ENCODE measurements at places on chromosomes 1 and 21.
A peak's percentile ranks its signal among the peaks of the same experiment; 100 is the strongest.

DNA sequence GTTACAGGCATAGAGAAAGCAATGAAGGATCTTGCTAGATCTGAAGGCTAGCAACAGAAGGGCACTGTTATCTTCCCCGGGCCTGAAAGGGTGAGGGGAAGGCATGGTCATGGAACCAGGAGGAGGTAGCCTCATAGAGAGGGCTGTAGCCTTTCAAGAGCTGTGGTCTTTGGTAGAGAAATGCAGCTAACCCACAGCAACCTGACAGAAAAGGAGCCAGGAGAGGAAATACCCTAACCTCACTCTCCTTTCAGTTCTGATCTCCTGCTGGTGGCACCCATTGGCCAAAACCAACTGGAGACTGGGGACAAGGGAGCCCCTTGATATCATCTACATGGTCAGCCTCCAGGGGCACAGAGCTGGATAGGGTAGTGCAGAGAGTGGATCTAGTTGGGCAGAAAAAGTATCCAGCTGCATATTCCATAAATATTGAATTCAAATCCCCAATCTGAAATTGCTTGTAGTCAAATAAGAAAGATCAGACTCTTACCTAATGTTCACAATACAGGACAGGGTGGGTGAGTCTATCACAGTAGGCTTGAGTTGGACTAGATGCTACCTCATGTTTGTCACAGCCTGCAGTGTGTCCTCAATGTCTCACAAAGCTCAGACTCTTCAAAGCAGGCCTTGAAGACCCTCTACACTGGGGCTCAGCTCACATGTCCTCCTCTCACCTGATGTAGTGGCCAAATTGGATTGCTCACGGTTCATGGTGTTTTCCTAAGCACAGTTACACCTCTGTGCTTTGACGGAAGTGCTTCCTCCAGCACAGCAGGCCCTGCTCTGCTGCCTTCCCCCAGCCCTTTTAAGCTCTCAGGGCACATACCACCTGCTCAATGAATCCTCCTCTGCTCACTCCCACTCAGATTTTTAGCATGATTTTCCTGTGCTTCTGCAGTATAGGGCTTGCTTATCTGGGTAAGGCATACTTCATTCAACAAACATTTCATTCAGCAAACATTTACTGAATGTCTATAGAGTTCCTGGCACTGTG is 74.1 kb upstream of the JUN start:
- DNase-seq = no peak
- no peak overlapping the region for H3K4me3 ChIP-seq
- no peaks in the 10 kb centered on the region for H3K36me3 ChIP-seq
- H3K27ac ChIP-seq = no peak overlapping the region

- peaks cover 5% of the 10 kb centered on the region for H3K36me3 ChIP-seq
- H3K4me3 ChIP-seq = peak overlapping the region; percentile 33
- peaks cover 46% of the 10 kb centered on the region for H3K4me1 ChIP-seq
- H3K27ac ChIP-seq = peak overlapping the region; percentile 49
- no peak for DNase-seq
Observed at GRCh38 chr1:228087771-228088251, 5.3 kb downstream of the ARF1 start.

DNA sequence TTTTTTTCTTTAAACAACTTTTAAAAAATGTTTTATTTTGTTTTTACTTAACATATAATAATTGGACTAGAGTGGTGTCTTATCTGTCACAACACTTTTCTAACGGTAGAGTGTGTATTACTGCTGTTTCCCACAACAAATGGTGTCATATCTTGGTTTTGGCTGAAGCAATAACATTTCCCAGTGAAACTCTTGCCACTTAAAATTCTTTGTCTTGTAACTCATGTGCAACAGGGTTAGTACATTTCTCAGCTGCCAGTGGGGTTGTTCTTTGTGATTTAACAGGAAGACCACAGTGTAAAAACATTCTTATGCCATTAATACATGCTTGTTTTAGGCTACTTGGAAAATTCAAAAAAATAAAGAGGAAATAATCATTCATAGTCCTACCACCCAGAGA is 43.5 kb downstream of the ALPL start:
- H3K4me3 ChIP-seq = no peak overlapping the region
- no peak overlapping the region for H3K27ac ChIP-seq
- H3K4me1 ChIP-seq = no peaks in the 10 kb centered on the region
- no peaks in the 10 kb centered on the region for H3K36me3 ChIP-seq
- H3K27me3 ChIP-seq = no peaks in the 10 kb centered on the region

DNA sequence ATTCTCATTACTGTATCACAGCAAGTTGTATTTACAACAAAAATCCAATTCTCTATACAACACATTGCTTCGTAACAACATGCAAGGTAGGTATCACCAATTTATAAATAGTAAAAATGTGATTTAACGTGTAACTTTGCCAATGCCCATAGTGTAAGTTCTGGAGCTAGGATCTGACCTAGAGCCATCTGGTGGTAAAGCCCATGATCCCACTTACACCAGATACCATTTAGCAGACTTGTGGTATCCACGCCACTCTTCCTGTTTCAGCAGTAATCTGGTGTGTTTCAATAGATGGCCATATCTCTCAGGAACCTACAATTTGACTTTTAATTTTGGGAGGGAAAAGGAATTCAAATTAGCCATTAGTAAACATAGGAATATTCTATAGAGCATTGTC is 10.2 kb downstream of the SETSIP start:
- no peaks in the 10 kb centered on the region for H3K4me1 ChIP-seq
- no peak overlapping the region for H3K27ac ChIP-seq
- no peaks in the 10 kb centered on the region for H3K36me3 ChIP-seq
- DNase-seq = no peak
- H3K4me3 ChIP-seq = no peak overlapping the region
- H3K27me3 ChIP-seq = no peaks in the 10 kb centered on the region

DNA sequence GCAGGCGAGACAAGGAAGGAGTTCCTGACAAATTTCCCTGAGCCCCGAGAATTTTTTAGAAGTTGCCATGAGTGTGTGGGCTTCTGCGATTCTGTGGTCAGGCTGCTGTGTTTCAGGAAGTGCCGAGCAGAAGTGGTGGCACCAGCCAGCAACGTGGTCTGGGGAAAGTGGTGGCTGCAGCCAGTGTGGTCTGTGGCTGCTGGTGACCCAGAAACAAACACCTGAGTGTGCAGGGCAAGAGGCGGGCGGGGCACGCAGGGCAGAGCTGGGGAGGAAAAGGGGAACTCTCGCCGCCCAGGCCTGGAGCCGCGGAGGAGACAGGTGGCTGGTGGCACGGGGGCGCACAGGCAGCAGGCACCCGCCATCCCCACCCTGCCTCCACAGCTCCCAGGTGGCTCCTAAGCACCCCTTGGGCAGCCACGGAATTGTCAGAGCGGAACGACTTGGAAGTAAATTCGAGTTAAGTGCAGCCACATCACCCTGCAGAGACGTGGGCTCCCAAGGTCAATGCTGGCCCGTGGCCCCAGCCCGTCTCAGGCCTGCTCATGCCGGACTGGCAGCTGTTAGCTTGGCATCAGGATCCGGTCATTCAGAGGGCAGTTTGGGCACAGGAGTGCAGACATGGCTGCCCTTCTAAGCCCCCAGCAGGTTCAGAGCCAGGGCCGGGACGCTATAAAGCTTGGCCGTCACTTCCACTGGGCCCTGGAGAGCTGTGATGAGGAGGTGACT is 25.1 kb downstream of the PRDM16 start:
- no peak overlapping the region for H3K4me3 ChIP-seq
- DNase-seq = no peak
- peak overlapping the region; percentile 59 for H3K27ac ChIP-seq
- H3K4me1 ChIP-seq = peaks cover 49% of the 10 kb centered on the region
- H3K36me3 ChIP-seq = no peaks in the 10 kb centered on the region

- H3K27me3 ChIP-seq = no peaks in the 10 kb centered on the region
- peaks cover 6% of the 10 kb centered on the region for H3K4me1 ChIP-seq
- no peak overlapping the region for H3K27ac ChIP-seq
- no peaks in the 10 kb centered on the region for H3K36me3 ChIP-seq
- DNase-seq = no peak
- no peak overlapping the region for H3K4me3 ChIP-seq
Observed at GRCh38 chr1:220811695-220812094, 25.0 kb downstream of the MTARC1 start.

- no peak overlapping the region for H3K4me3 ChIP-seq
- no peak overlapping the region for H3K27ac ChIP-seq
- no peaks in the 10 kb centered on the region for H3K27me3 ChIP-seq
- H3K4me1 ChIP-seq = no peaks in the 10 kb centered on the region
- no peaks in the 10 kb centered on the region for H3K36me3 ChIP-seq
Observed at GRCh38 chr21:28419811-28420210, 572.9 kb downstream of the LTN1 start.

DNA sequence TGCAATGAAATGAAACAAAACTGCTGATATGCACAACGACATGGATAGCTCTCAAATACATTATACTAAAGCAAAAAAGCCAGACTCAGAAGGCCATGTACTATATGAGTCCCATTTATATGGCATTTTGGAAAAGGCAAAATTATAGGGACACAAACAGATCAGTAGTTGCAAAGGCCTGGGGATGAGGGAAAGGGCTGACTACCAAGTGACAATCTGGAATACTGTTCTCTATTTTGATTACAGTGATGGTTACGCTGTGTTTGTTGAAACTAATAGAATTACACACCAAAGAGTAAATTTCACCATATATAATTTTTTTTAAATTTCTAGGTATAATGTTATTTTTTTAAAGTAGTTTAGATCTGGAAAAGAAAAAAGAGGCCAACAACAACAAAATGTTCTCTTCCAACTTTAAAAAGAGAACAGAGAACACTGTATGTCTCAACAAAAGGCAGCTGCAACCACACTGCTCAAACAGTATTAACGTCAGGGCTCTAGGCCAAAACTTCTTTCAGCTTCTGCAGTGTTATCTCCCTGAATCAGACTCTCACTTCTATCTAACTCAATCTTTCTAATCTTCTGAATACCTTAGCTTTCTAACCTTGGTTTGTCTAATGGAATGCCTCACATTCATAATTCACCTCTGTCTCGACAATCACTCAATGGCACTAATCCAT is 75.8 kb downstream of the FOXJ3 start:
- no peaks in the 10 kb centered on the region for H3K4me1 ChIP-seq
- H3K27me3 ChIP-seq = no peaks in the 10 kb centered on the region
- H3K4me3 ChIP-seq = no peak overlapping the region
- no peak overlapping the region for H3K27ac ChIP-seq
- no peaks in the 10 kb centered on the region for H3K36me3 ChIP-seq

DNA sequence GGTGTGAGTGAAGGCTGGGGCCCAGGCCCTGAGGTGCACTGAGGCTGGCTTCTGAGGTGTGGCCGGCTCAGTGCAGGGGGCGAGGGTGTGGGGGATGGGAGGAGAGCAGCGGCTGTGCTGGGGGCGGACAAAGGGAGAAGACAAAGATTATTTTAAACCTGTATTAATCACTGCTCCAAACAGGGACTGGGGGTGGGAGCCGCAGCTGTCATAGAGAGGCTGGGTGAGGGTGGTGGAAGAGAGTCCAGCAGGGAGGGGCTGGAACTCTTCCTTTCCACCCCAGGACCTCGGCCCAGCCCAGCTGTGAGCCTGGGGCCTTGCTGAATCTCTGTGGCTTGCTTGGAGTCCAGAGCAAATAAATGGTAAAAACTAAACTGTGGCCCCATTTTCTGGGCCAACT is 106.9 kb downstream of the KCND3 start:
- no peak overlapping the region for H3K4me3 ChIP-seq
- H3K27me3 ChIP-seq = no peaks in the 10 kb centered on the region
- H3K4me1 ChIP-seq = no peaks in the 10 kb centered on the region
- H3K36me3 ChIP-seq = no peaks in the 10 kb centered on the region
- H3K27ac ChIP-seq = no peak overlapping the region
- DNase-seq = no peak

DNA sequence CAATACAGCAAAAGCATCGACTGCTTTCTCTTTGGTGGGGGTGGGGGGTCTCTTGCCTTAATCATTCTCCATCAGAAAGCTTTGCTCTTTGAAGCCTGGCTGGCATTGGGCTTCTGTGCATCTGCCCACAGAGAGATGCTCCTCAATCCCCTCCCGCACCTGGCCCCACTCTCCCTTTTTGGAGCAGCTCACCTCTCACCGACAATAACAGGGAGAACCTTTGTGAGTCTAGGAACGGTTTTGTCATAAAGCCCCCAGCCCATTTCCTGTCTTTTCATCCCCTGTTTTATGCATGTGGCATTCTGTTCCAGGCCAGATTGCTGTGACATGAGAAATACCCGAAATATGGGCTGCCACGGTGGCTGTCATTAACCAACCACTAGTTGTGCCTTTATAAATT is 469.0 kb upstream of the VAMP3 start:
- H3K36me3 ChIP-seq = no peaks in the 10 kb centered on the region
- no peaks in the 10 kb centered on the region for H3K27me3 ChIP-seq
- H3K4me1 ChIP-seq = no peaks in the 10 kb centered on the region
- no peak overlapping the region for H3K27ac ChIP-seq

GRCh38 chr21:34998176-34998575 is 50.9 kb downstream of the RUNX1 start:
- H3K4me1 ChIP-seq = no peaks in the 10 kb centered on the region
- H3K4me3 ChIP-seq = no peak overlapping the region
- H3K27ac ChIP-seq = no peak overlapping the region
- no peaks in the 10 kb centered on the region for H3K27me3 ChIP-seq

- H3K27ac ChIP-seq = no peak overlapping the region
- H3K4me3 ChIP-seq = no peak overlapping the region
- no peaks in the 10 kb centered on the region for H3K4me1 ChIP-seq
- no peaks in the 10 kb centered on the region for H3K27me3 ChIP-seq
- no peak for DNase-seq
Observed at GRCh38 chr1:178133239-178133989, 39.5 kb downstream of the RASAL2 start.

Data from ascending aorta (tissue), 2 donors.